ENCODE measurements at places on chromosomes 13 and 19.

- DNase-seq = no peak
Measured at GRCh38 chr13:72523593-72523992, 203.8 kb downstream of the MZT1 start.

- no peak for DNase-seq
Measured at GRCh38 chr19:17471410-17472125, 1.2 kb downstream of the SLC27A1 start.

DNA sequence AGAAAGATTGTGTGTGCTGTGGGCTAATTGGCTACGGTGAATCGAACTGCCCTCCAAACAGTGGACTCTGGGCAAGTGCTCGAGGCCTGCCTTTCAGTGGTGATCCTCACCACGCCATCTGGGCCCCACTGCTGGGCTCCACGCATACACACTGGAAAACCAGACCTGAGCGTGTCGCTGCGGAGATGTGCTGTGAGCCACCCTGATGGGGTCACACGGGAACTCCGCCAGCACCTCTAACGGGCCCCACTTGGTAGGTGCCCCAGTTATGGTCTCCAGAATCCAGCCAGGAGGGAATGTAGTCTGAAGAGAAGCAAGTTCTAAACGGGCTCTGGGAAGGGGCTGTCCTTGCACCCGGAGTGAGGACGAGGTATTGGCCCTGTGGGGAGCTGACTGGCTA, 39.3 kb downstream of the C13orf46 start:
- no peak for DNase-seq

DNA sequence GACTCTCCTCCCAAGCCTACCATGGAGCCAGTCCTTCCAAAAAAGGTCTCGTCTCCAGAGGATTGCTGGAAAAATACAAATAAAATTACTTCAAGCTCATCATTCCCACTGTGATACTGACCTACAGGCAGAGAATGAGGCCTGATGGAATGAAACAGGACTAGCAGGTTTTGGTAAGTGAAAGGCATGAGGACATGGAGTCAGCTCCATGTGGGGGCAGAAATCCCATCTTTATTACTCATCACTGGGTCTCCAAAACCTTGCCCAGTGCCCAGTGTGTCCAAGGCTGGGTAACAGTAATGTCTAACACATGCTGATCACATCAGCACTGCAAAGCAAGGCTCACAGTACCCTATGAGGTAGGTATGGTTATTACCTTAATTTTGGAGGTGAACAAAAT, 235.4 kb downstream of the DNAJC15 start:
- no peak for DNase-seq
